ENCODE measurements at places on chromosomes 6 and 20.

DNA sequence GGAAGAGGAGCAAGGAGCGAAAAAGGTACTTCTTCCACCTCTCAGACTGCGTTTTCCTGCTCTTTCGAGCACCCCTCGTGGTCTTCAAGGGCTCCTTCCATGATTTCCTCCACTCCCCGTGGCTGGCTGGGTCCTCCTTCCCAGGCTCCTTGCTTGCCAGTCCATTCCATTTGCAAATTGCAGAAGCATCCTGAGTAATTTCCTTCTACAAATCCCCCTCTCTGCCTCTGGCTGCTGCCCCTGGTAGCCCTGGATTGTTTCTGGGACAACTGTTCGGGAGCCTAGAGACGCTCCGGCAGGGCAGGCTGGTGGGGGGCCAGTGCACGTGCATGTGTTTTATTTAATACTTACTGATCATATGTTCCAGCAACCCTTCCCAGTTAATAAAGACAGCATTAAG lies 173.1 kb downstream of the ZMYND8 start:
- DNase-seq: no peak

DNA sequence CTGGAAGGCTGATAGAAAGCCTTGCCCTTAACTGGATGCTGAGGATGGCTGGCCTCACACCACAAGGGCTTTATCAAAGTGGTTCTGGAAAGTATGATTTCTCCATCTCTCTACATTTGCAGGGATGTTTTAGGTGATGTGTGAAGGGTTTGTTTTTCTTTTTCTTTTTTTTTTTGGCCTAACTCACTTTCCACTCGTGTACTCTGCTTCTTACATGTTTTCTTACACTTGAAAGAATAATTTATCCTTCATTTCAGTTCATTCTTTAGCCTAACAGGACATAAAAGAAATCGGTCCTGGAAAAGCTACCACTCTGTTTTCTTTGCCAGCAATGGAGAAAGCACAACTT lies 41.2 kb downstream of the ISM1 start:
- DNase-seq: no peak

GRCh38 chr6:80967609-80968008 lies 784.9 kb downstream of the TENT5A start:
- no peak for DNase-seq

GRCh38 chr6:16706029-16706428 lies 55.2 kb downstream of the ATXN1 start:
- DNase-seq: no peak

- DNase-seq: no peak
Measured at GRCh38 chr6:144029452-144029851, 21.4 kb upstream of the PLAGL1 start.

- DNase-seq: no peak
Measured at GRCh38 chr20:50276119-50277063, 85.8 kb downstream of the CEBPB start.

GRCh38 chr20:23407781-23408464 lies 13.4 kb downstream of the NAPB start:
- DNase-seq: no peak

GRCh38 chr6:73610444-73611275 lies 43.1 kb downstream of the SLC17A5 start:
- peak; percentile 55 for DNase-seq

DNA sequence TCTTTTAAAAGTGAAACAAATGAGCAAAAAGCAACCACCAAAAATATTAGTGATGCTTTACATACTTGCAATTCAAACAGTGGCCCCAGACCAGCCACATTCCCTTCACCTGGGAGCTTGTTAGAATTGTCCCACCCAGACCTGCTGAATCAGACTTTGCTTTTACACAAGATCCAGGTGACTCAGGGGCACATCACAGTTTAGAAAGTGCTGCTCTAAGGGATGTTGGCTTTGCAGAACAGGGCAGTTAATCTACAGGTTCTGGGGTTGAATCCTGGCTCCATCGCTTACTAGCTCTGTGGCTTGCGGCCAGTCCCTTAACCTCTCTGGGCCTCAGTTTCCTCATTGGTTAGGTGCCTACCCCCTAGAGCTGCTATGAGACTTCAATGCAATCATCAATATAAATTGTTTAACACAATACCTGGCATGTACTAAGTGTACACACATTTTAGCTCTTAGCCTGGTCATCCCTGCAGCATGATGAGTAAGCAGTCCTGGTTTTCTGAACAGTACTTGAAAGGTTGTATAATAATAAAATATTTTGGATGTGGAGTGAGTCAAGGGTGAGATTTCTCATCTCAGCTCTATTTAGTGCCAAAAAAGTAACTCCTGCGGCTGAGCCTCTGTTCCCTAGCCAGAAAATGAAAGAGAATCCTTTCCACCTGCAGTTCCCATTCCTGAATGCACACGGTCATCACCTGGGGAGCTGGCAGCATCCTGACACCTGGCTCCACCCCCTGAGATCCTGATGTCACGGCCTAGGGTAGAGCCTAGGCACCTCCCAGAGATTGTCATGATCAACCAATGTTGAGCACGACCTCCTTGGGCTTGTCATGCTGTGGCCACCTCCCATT lies 162.7 kb downstream of the ANKRD60 start:
- peak; percentile 33 for DNase-seq

DNA sequence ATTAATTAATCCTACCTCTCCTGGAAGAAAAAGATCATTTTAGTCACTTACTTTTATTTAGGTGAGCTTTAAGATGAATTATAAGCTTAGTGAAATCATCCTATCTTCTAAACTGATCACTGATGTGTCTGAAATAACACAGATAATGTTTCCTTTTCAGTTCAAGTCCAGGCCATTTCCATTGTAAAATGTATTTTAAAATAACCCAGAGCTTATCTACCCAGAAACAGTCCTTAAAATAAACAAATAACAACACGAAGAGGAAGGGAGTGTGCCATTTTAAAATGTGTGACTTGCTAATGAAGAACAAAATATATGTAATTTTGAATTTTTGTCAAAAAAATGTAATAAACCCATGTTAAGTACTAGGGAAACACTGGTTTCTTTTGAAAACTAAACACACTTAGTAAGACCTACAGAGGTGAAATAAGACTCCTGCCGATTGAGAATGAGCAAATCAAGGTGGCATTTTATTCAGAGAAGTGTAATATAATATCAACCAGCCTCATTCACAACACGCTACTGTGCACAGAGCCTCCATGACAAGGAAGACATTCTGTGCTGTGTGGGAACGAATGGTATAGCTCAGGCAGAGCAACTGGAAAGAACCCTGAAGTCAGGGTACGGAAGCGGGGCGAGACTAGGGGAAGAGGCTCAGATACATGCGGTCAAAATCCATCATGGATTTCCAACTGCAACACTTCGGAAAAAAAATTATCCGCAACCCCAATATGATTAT lies 7.7 kb downstream of the LRP11 start:
- no peak for DNase-seq

DNA sequence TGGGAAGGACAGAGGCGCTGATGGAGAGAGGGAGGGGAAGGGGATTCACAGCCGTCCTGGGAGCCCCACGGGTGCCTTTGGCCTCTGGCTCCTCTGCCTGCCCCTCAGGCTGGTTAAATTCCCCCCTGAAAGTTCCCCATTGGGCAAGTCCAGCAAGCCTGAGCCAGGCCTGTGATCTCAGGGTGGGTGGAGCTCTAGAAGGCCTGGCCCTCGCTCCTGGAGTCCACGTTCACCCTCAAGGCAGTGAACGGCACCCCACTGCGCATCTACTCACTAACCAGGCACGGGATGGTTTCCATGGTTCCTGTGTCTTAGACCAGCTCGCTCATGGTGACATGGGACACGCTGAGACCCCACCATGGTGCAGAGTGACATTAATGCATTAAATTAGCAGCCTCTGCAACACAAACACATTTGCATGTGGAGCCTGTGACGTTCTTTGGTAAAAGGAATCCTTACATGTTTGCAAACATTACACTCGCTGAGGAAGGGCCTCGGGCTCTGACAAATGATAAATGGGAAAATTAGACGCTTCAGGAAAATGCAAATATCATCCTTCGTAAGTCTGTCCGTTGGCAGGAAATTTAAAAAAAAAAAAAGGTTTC lies 452.7 kb downstream of the PREX1 start:
- no peak for DNase-seq

GRCh38 chr20:16191496-16191895 lies 381.8 kb downstream of the KIF16B start:
- no peak for DNase-seq

DNA sequence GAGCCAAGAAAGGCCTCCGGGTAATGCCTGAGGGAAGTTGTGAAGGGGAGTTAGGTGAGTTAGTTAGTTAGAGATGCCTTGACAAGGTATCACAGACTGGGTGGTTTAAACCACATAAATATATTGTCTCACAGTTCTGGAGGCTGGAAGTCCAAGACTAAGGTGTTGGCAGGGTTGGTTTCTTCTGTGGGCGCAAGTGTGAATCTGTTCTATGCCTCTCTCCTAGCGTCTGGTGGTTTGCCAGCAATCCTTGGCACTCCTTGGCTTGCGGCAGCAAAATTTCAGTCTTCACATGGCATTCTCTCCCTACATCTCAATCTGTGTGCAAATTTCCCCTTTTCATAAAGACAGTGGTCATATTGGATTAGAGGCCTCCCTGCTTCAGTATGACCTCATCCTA lies 29.7 kb upstream of the RANBP9 start:
- DNase-seq: no peak

DNA sequence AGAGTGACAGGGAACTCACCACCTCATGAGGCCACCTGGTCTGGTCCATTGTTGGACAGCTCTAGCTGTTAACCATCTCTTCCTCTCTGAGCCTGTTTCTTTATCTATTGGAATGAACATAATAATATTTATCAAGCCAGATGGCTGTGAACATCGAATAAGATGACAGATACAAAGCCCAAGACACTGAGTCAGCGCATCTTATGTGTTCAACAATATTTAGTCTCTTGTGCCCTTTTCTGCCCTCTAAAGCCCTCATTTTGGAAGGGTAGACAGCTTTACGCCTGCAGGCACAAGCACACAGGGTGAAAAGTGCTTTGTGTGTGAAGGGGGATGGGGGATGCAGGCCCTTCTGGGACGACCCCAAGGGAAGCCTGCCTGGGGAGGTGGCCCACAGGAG lies 164.0 kb downstream of the GRM4 start:
- DNase-seq: no peak

DNA sequence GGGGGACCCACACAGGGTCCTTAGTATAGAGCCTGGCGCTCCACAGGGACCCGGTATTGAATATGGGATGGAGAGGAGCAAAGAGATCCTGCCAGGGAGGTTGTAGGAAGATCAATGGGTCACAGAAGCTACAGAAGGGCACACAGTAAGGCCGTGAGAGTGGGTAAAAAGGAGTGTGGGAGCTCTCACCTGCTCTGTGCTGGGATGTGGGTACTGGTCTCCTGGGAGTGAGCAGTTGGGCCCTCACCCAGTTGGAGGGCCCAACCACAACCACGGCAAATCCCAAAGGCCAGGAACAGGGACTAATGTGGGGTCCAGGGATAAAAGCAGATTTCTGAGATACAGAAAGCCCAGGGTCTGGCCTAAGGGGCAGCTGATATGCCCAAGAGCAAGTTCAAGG lies 73.4 kb upstream of the RNF24 start:
- no peak for DNase-seq

DNA sequence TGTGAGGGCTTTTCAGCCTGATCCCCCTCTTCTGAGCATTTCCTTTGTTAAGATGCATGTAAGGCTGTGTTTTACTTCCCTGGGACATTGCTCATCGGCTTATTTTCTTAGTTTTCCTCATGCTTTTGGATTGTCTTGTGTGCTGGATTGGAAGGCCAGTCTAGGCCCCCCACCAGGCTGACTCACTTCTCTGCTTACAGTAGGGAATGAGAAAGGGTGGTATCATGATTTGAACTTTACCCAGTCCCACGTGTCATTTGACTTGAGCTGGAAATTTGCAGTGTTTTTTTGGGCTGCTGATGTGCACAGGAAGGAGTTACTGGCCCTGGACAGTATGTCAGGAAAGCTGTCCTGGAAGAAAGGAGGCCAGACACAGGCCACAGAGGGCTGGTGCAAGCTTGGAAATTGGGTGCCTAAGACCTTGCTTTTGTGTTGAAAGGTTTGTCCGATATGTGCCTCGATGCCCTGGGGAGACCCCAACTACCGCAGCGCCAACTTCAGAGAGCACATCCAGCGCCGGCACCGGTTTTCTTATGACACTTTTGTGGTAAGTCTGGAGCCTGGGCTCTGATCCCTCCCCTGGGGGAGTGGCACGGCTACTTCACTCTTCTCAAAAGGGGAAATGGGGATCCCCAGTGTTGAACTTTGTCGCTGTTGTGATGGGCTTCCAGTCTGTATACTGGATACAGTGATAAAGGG lies 12.8 kb downstream of the RNF114 start:
- peak; percentile 86 for DNase-seq

DNA sequence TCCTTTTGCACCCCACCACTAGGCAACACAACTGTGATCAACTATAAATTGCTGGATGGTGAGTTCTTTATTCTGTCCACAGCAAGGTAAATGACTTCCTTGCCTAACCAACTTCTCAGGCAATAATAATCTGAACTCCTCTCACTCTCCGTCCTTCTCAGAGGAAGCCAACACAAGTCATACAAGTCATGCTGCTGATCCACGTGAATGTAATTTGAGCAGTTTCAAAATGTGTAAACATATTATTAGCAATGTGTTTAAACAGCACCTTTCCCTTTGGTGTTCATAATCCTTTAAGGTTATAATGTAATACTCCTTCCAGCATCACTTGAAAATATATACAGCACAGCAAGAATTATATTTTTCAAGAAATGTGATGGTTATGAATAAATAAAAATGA lies 127.9 kb downstream of the QRSL1 start:
- no peak for DNase-seq

DNA sequence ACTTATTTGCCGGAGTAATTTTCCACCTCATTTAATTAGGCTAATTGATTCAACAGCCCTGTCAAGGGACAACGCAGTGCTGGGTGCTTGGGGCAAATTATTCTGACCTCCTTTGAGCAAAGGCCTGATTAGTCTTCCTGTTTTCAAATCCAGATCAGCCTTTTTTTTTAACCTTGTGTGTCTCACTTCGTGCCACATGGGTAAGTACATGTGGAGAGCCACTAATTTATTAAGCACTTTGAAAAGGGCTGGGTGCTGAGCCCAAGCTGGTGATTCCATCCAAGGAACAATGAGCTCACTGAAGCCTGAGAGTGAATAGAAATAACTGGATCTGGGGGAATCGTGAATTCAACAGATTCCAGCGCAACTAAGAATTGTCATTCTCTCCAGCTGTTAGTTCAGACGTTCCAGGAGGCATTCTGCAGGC lies 229.3 kb downstream of the CLIC5 start:
- DNase-seq: no peak

DNA sequence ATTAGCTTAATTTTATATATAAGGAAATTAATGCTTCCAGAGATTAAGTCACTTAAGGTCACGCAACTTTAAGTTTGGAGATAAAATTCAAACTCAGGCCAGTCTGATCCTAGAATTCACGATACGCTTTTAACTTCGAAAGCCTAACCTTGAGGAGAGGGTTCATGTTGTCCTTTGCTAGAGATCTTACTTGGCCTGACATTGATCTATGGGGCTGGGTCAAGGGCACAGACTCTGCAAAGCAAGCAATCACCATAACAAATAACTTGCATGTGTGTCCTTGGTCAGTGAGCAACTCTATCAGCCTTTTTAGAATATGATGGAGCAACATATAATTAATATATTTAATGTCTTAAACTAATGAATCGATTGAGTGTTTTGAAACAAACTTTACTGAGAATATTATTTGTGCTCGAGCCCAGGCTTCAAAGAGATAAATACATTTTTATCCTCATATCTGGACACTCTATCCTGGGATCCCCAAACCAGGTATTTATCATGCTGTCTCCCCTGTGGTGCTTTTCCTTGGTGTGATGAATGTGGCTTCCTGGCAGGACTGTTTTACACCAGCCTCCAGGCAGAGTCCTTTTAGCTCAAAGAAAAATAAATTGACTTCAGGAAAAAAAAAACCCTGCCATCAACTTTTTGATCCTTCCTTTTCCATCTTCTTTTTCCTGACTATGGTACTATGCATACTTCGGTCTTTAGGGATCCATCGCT lies 29.1 kb downstream of the RPS12 start:
- DNase-seq: no peak

- no peak for DNase-seq
Measured at GRCh38 chr6:33189164-33189563, 3.1 kb downstream of the COL11A2 start.

All from fibroblast of gingiva (primary cell).